ENCODE measurements at places on chromosomes 5 and 9.

DNA sequence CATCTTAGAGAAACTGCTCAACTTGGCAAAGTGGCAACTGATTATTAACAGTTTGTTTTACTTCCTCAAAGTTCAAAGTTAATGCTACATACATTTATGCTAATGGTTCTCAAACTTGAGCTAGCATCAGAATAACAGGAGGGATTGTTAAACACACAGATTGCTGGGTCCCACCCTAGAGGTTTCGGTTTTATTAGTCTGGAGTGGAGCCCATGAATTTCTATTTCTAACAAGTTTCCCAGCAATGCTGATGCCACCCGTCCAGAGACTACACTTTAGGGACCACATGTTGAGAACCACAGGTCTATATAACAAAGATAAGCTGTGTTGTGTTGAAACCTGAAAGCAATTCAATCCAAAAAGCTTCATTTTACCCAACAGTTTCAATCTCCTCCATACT is 95.3 kb downstream of the FBXW11 start:
- DNase-seq = no peak

DNA sequence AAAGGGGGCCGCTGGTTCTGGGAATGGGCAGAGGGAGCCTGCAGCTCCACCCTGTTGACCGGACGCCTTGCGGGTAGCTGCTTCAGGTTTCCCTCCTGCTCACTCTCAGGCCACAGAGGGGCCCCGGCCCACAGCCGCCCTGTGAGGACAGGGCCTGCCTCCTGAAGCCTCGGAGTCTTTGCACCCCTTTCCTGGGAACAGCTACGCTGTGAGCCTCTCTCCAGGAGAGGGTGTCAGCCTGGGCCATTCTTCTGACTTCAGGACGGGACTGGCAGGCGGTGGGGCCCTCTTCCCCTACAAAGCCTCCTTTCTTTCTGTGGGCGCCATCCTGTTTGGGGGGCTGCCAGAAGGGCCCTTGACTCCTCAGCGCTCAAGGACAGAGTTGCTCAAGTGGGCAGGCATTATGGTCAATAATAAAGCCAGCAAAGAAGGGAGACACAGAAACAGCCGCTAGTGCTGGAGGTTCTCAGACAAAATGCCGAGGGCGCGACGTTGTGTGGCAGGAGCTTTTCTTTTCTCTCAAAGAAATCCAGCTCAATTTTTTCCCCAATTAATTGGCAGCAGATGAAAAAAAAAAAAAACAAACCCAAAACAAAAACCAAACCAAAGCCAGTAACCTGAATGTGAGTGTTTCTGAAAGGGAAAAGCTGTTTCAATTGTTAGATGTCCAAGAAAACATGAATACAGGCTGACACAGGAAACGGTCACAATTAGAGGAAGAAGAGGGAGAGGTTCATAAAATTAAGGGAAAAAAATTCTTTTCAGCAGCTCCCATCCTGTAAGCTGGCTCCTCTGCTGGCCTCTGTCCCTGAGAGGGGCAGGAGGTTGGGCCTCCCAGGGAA is 12.8 kb upstream of the SLC25A51 start:
- DNase-seq = no peak

GRCh38 chr9:122186301-122186700 is 26.6 kb downstream of the MORN5 start:
- no peak for DNase-seq

- DNase-seq = no peak
Observed at GRCh38 chr5:57316798-57317327, 143.0 kb downstream of the GPBP1 start.

DNA sequence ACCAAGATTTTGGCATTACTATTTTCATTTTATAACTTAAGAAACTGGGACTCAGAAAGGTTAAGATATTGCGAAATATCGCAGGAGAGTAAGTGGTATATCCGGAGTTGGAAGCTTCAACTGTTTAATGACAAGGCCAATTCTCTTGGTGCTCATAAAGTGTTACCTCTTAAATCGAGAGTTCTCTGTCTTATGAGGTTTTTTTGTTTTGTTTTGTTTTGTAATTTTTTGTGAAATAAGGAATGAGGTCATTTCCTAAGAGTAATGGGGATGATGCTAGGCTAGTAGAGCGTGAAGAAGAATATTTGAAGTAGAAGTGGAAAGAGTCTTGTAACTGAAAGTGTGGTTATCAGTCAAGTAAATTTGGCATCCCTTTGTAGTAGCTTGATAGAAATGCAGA is 183.2 kb upstream of the DAB2 start:
- DNase-seq = no peak

DNA sequence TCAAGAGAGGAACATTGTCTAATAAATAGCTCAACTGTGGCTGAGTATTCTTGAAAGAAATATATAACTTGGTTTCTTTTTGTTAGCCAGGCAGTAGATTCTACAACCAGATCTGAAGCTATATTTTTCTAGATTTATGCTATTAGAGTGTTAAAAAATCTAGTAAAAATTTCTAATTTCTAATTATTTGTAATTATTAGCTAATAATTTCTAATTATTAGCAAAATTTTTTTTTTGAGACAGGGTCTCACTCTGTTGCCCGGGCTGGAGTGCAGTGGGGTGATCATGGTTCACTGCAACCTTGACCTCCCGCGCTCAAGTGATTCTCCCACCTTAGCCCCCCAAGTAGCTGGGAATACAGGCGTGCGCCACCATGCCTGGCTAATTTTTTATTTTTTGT is 2.8 kb downstream of the RAD17 start:
- DNase-seq = no peak

- no peak for DNase-seq
Observed at GRCh38 chr9:75671354-75671753, 219.1 kb upstream of the PCSK5 start.

DNA sequence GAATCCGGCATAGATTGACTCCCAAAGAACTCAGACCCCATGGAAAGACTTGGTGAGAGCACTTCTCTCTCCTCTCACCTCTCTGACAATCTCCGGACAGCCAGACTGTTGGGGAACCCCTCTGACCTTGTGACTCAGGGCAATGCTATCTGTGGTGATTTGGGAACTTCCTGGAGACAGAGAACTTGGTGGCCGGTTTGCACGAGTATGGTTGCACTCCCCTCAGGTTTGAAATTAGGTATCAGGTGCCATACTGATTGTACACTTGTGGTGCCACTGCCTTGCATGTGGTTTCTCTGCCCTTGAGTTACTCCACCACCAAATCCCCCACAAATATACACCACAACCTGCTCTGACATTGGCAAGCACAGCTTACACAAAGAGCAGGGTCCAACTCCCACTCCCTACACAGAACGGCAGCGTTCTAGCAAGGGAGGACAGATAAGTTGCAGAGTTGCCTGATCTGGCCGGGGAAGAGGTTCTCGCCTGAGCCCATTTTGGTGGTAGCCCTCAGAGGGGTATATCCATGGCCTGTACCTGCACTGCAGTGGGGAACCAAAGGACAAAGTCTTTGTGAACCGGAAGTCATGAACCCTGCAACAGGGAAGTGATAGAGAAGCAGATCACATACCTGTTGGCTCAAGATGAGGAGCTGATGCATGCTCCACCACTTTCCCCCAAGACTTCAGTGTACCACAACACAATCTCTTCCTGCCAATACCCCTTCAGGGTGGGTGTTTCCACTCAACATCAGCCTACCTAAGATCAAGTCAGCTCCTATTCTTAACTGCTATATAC is 255.1 kb downstream of the MCTP1 start:
- DNase-seq = no peak

DNA sequence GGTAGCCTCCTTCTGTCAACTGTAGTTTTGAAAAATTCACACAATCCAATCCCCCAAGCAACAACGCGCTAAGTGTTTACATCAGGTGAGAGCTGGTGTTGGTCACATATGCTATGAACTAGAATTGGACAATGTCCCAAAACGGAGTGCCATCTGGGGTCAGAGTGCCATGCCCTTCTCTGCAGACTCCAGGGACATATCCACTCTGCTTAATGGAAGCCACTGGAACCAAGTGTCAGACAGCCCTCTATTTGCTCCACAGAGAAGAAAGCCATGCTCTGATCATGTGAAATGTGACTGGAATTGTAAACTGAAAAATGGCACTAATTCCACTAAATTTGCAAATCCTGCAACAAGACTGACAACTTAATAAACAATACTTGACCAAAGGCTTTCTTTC is 12.2 kb downstream of the ABCA1 start:
- no peak for DNase-seq

DNA sequence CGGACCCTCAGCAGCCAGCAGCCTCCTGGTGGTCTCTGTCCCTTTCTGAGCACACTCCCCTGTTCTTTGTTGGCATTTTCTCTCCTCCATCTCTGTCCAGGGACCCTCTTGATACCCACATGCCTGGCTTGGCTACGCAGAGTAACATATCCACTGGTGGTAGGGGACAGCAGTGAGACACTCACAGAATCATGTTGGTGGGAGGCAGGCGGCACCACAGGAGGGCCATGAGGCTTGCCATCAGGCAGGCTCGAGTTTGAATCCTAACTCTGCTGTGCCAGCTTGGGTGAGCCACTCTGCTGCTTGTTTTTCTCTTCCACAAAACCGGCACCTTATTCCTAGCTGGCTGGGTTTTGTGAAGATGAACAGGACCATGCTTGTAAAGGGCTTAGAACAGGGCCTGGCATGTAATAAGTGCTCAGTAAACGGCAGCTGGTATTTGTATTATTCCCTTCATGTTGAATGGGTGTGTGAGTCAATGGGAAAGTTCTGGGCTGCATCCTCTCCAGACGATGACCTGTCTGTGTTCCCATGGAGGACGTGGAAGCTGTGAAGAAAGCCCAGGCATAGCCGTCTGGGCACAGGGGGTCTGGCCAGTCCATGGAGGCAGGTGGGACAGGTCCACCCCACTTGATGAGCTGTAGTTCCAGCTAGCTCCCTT is 2.3 kb downstream of the COL27A1 start:
- no peak for DNase-seq

DNA sequence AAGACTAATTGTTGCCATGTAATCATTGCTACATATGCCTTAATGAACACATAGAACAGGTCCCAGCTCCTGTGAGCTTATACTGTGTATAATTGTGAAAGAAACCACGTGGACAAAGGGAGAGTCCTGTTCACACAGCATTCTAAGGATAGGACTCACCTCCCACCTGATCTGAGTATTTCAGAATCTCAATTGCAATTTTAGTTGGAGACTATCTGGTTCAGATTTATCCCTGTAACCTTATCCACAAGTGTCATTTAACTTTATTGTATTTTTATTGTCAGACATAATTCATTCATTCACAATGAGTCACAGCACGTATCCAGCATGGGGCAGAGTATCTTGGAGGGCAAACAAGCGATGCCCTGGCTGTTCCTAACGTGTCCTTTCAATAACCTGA is 448.3 kb downstream of the NTRK2 start:
- no peak for DNase-seq

DNA sequence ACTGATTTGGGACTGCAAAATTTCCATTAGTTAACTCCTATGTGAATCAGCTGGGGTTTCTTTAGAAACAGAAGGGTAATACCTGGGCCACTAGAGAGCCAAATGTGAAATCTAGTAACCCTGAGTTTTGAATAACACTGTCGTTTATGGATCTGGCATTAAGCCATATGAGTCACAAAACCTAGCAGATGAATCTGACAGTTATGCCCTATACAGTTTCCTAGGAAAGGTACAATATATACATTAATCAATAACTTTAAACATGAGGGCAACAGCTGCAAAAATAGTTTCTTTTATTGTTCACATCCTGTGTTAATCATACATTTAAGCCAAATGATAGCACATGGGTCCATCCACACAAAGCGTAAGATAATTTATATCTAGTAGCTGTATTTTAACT is 56.9 kb downstream of the PAM start:
- no peak for DNase-seq

DNA sequence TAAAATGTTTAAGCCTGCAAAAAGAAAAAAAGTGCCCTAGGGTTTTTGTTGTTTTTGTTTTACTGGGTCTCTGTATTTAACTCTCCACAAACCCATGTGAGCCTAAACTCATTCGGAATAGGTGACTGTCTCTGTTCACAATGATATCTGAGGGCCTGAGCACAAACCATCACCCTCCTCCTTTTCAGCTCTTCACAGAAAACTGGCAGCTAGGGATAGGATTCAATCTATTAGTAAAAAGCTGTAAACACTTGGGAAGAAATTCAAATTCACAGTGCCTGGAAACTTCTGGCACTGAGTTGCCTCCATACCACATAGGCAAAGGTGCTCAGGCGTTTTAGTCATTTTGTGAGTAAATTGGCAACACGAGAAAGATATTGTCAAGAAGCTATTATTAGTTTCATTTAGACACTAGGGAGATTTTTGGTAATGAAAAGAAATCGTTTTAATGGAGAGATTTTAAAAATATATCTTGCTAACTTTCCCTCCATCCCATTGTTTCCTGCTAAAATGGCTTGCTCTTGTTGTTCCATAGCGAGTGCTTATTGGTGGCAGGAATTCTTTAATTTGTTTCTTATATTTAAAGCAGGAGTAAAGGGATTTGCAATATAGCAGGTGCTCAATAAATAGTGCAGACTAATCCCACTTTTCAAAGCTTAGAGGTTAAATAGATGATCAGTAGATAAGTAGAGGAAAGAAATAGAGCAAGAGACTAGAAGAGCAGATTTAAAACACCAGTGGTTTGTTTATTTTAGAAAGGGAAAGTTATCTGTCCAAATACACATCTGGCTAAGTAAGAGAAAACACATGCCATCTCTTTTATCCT is 9.7 kb downstream of the FOXD1 start:
- DNase-seq = no peak

GRCh38 chr5:132405646-132406045 is 36.1 kb downstream of the SLC22A5 start:
- no peak for DNase-seq

- DNase-seq = no peak
Observed at GRCh38 chr5:180736536-180736935, 3.3 kb downstream of the OR2Y1 start.

DNA sequence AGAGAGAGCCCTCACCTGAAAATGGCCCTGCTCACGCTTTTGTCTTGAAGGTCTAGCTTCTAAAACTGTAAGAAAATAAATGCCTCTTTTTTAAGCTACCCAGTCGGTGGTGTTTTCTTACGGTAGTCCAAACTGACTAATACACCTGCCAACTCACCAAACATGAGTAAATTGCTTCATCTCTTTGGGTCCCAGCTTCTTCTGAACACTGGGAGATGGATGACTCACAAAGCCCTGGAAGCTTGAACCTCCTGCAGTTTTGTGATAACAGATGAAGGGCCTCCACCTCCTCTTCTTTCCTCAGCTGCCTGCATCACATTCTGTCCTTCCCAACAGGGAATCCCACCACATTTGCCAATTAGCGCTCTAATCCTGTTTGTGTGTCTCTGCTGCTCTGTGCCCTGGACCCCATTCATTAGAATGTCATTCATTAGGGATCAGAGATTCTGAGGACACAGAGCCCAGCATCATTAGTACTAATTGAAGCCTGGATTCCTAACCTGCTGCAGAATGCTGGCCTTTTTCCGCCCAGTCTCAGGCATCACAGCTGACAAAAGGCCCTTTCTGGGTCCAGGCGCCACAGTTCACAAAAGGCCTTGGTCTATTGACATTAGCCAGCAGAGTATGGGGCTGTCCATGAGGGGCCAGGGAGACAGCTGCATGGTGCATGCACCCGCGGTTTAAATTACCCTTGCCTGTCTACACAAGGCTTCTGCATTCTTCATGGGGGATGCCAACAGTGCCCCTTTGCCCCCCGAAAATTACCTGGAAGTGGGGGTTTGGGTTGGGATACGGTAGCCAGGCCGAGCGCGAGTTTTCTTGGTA is 349.3 kb downstream of the SEMA5A start:
- DNase-seq = no peak

Measured in GDM1 (cell line).